AG09309 (cell line): ENCODE measurements at places on chromosomes 7 and 10.

GRCh38 chr10:26249681-26250080 is 33.1 kb downstream of the GAD2 start:
- no peak for DNase-seq

- no peak for DNase-seq
Observed at GRCh38 chr7:30413864-30414263, 64.7 kb downstream of the NOD1 start.

GRCh38 chr10:93565446-93565845 is 1.0 kb upstream of the FFAR4 start:
- DNase-seq, result no peak

DNA sequence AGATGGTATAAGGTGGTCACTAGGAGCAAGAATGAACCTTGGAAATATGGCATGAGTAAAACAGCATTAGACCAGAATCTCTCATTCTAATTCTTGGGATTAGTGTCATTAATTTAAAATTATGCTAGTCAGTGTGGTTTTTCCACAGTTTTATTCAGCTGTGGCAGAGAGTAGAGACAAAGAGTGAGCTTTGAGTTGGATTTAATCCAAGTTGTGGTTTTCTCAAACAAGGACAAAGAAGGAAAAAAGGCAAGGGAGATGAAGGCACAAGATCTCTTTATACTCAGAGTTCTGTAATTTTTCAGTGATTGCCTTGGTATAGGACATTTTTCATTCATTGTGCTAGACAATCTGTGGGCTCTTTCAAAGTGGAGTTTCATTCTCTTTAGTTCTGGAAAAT is 28.2 kb upstream of the AKAP9 start:
- no peak for DNase-seq

DNA sequence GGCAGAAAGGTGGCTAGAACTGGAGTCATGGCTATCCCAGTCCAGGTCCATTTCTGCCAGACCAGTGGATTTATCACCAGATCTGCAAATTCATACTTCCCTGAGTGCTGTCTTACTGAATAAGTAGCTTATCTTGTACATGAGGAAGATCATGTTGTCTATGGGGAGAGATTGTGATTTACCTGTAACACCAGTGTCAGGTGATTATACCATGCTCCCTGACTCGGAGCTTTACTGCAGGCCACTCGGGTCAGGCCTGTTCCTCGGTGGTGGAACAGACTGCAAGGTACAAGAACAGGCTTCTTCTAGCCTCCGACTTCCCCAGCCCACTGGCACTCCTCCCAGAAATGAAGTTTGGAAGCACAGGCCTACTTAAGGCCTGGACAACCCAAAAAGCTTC is 42.6 kb upstream of the DLG5 start:
- DNase-seq, result no peak

DNA sequence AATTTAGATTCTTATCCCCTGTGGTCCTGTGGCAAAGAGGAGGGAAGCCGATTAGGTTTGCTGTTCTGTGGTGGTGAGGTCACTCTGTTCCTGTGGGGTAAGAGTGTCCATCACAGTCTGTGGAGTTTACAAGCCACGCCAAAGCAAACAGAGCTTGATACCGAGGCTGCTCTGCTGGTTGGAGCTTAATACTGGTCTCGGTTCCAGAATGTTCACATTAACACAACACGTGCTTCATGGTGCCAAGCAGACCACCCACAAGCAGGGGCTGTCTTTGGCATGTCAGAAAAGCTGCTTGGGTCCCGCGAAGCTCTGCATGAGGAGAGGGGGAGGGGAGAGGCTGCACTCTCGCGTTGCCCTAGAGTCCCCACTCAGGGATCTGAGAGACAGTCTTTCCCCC is 47.5 kb downstream of the DNAJB6 start:
- no peak for DNase-seq

- no peak for DNase-seq
Observed at GRCh38 chr10:78348411-78349164, 314.9 kb downstream of the RPS24 start.

- DNase-seq, result no peak
Observed at GRCh38 chr7:93140582-93141191, 7.5 kb downstream of the SAMD9L start.

GRCh38 chr10:101783736-101784118 is 481 bp upstream of the NPM3 start:
- no peak for DNase-seq

DNA sequence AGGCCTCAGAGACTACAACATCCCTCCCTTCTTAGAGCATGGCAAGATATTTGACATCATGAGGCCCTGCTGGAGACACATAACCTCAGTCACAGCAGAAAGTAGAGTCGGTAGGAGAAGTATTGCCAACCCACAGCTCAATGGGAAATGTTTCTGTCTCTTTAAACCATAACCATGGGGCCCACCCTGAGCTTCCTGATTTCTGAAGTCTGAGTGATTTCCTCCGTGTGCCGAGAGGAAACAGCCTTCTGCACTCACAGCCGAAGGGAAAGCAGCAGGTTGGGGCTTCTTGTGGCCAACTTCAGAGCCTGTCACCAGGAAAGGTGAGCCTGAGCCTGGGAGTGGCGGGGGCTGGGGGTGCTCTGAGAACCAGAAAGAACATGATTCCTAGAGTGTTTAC is at the start of gene GIMAP1:
Gene GIMAP1 (plus strand): TSS at position 246 of the 400 bp plus-strand sequence. CDS start 2,435 bp downstream, outside the sequence.
- no peak for DNase-seq

DNA sequence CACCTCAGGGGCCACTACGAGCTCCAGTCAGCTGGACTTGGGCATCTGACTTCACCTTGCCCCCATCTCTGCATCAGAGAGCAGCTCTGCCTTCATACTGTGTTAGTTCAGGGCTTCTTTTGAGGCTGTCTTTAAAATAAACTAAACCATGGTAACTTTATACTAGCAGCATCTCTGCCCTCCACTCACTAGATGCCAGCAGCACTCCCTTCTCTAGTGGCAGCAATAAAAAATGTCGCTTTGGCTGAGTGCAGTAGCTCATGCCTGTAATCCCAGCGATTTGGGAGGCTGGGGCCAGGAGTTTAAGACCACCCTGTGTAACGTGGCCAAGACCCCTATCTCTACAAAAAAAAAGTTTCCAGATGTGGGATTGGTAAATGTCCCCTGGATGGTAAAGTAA is 584.4 kb downstream of the INHBA start:
- DNase-seq, result no peak

GRCh38 chr10:24197263-24197662 is 11.7 kb upstream of the KIAA1217 start:
- no peak for DNase-seq

DNA sequence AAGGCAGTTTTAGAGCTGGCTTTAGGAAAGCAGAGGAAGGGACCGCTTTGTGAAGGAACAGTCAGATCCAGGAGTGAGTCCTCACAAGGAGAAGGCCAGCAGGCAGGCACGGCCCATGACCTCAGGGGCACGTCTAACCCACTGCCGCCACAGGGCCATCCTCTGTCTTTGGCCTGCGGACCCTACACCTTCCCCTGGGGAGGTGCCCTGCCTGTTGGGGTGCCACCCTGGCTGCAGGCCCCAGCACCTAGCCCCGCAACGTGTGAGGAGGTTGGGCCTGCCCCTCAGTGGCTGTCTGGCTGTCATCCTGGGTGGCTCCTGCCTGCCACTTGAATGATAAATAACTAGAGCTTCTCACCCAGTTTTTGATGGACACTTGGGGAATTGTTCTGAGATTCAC is 31.0 kb upstream of the TRIM8 start:
- DNase-seq, result no peak

GRCh38 chr10:31982111-31982510 is 53.5 kb upstream of the ARHGAP12 start:
- no peak for DNase-seq

GRCh38 chr10:114499116-114499515 is 94.8 kb upstream of the AFAP1L2 start:
- DNase-seq, result no peak

DNA sequence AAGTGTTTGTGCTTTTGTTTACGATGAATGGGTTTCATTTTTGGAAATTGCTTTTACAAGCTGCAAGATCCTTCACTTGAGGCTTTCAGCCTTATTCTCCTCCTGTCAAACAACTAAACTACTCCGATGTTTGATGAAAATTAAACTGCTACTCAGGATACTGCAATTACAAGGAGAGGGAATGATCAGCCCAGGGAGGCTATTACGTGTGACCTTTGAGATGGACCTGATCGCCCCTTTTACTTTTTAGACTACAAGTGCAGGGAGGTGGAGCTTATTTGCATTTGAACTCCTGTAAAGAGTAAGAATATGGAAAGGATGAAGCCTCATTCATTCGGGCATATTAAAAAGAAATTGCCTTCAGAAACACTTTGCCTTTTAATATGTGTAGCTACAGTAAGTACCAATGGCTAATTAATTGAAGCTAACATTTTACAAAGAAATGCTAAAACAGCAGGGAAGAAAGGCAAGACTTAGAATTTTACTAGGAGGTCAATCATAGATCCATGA is 219.1 kb downstream of the PHTF2 start:
- no peak for DNase-seq

DNA sequence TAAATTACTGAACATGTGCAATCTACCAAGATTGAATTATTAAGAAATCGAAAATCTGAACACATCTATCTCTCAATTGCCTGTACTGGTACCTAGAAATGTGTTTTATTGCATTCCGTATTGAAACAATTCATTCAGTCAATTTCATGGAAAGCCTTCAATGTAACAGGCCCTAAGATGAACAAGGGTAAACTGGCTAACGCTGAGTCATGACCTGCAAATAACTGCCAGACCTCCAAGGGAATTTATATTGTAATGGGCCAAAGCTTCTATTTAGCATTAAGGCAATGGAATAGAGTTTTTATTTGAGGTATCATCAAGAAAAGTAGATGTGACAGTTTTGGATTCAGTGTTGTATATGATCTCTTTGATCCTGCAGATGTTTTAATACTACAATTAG is 49.9 kb upstream of the CD36 start:
- DNase-seq, result no peak

- no peak for DNase-seq
Observed at GRCh38 chr7:133196856-133197612, 55.8 kb upstream of the EXOC4 start.

- DNase-seq, result no peak
Observed at GRCh38 chr10:71643904-71644303, 75.7 kb downstream of the C10orf105 start.

DNA sequence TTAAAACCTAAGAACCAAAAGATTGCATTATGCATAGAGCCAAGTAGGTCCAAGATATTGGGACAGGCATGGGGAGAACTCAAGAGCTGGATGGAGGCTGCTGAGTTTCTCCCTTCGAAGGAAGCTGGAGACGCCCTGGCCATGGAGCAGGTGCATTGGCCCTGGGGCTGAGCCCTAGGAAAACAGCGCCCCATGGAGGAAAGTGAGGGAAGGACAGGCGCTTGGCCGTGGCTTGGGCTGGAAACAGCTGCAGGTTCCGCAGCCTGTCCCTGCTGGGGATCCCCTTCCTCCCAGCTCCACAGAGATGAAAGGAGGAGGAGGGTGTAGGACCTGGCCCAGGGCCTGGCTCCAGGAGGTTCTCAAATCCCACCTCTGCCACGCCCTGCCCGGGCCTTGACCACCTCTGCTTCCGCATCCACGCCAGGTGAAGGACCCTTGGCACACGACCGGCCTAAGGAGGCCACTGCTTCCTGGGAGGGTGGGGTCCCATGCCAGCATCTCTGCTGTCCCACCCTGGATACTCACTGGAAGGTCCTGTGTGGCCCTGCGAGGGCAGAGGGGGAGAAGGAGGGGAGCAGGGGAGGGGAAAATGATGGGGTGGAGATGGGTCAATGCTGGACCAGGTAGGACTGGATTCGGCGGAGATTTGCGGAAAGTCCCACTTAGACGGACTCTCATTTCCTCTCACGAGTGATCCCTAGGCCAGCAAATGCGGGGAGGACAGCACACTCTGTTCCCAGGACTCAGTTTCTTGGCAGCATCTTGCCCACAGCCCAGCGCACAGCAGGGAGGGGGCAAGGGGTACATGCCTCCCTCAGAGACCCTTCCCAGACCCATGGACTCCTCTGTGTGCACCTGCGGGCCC is 258.6 kb upstream of the TCERG1L start:
- no peak for DNase-seq

GRCh38 chr10:71135236-71135635 is 77.1 kb upstream of the UNC5B start:
- DNase-seq, result no peak

DNA sequence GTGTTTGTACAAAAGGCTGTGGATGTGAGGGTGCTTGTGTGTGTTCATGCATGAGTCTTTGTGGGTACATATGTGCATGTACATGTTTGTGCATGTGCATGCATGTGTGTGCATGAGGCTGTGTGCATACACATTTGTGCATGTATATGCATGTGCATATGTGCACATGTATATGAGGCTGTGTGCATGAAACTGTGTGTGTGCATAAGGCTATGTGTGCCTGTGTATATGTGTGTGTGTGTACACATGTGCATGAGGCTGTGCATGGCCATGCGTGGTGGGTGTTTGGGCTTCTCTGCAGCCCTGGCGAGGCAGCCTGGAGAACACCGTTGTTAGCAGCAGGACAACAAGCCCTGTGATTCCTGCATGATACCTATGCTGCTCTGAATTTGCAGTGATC is 207.7 kb upstream of the ADCY1 start:
- no peak for DNase-seq

DNA sequence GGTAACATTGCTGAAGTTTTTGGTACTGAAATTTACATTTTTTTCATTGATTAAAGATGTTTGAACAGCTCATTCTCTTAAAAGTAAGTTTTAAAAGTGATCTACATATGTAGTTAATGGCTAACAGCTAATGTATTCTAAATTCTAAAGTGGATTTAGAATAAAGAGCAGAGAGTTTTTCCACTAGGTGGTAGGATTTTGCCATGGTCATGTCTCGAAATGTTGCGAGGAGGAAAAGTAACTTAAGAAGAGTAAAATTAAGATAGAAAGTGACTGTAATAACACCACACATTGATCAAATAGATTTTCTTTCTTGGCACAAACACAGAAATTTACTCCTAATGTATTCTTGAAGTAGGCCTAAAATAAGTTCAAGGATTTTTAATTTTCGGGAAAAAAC is 19.8 kb downstream of the LSMEM1 start:
- DNase-seq, result no peak

GRCh38 chr7:32616625-32617024 is 121.3 kb downstream of the AVL9 start:
- peak; percentile 70 for DNase-seq

GRCh38 chr10:93992400-93993030 is 1.2 kb upstream of the PLCE1 start:
- no peak for DNase-seq

GRCh38 chr7:29987811-29988317 is 1.7 kb downstream of the SCRN1 start:
- DNase-seq, result peak; percentile 42

GRCh38 chr7:156935250-156935649 is 14.3 kb upstream of the NOM1 start:
- no peak for DNase-seq

GRCh38 chr7:40570223-40570622 is 435.4 kb downstream of the SUGCT start:
- no peak for DNase-seq

GRCh38 chr10:119701861-119702260 is 24.0 kb upstream of the INPP5F start:
- no peak for DNase-seq

DNA sequence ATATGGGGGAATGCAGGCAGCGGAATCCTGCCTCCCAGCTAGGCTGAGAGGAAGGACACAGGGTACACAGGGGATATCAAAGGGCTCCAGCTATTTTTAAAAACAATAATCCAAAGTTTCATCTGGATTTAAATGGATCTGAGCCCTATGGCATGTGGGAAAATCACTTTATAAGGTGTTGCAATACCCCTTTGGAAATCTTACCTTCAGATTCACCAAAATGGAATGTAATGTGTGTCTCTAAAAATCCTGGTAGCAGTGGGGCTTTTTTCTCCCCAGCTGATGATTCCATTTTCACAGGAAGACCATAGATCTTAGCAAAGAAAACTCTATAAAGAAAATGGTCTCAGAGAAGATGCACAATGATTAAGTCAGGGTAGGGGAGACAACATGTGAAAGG is 722.2 kb downstream of the PARD3 start:
- DNase-seq, result peak; percentile 17
